ENCODE measurements at places on chromosomes 2 and 18.

DNA sequence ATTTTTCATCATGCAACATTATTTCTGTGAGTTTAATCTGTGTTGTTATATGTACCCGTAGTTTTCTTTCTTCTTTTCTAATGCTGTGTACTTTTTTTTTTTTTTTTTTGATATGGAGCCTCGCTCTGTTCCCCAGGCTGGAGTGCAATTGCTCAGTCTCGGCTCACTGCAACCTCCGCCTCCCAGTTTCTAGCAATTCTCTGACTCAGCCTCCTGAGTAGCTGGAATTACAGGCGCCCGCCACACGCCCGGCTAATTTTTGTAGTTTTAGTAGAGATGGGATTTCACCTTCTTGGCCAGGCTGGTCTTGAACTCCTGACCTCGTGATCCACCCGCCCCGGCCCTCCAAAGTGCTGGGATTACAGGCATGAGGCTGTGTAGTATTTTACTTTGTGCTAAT lies 155.4 kb downstream of the GALR1 start:
- DNase-seq, result no peak

- DNase-seq, result no peak
Observed at GRCh38 chr2:150478200-150478974, 9.1 kb downstream of the RND3 start.

- DNase-seq, result no peak
Observed at GRCh38 chr18:2121224-2121623, 450.1 kb downstream of the METTL4 start.

DNA sequence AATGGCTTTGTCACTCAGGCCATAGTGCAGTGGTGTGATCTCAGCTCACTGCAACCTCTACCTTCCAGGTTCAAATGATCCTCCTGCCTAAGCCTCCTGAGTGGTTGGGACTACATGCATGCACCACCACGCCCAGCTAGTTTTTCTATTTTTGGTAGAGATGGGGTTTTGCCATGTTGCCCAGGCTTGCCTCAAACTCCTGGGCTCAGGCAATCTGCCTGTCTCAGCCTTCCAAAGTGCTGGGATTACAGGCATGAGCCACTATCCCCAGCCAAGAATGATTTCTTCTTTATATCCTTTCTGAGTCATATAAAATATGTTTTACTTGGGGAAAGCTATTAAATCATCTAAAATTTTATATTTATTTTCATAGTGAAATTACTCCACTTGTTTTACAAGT lies 61.3 kb downstream of the CYBRD1 start:
- DNase-seq, result no peak

DNA sequence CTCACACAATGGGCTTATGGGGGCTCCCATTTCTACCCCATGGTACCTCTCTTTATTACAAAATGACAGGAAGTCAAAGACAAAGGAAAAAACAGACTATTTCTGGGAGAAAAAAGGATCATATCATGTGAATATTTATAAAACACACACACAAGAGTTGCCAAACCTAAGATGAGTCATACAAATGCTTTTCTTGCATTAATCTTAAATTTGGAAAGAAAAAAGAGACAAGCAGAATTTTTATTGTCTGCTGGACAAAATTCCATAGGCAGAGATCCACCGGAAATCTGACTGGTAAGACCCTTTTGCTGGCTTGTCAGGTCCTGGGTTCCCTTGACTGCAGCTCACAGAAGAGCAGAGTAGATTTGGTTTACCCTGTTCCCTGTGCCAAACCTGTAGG lies 1732.3 kb upstream of the PIK3C3 start:
- no peak for DNase-seq

GRCh38 chr18:44423814-44424644 lies 256.7 kb upstream of the SETBP1 start:
- peak; percentile 81 for DNase-seq

DNA sequence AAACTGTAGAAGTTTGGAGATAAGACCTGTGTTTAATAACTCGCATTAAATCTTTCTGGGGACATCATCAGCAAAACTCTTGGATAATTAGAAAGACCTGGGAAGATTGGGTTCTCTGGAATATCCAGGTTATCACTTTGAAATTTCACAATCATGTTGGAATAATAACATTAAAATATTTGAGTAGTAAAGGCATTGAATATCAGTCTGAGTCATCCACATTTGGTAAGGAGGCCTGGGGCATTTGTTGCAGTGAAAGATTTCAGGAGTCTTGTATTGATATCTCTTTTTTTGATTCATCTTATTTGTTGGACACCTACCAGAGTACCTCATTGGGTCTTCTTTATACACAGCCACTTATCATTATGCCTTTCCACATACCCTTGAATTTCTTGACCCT lies 95.9 kb downstream of the EPB41L5 start:
- DNase-seq, result no peak

GRCh38 chr2:166487171-166487570 lies 6.9 kb downstream of the SCN7A start:
- DNase-seq, result no peak

DNA sequence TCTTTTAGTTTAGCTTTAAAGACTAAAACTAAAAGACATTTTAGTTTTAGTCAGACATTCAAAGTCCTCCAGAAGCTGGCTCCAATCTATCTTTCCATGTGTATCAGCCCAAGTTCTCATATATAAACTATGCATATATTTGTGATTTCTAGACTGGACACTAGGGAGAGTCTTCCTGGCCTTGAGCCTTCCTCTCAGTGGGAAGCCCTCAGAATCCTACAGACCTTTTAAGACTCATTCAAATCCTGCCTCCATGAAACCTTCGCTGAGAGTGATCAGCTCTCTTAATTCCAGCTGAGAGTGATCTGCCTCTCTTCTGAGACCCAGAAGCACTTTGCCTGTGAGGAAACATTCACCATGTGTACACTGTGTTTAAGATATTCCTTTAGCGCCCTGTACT lies 452.7 kb downstream of the TGIF1 start:
- DNase-seq, result peak; percentile 25

DNA sequence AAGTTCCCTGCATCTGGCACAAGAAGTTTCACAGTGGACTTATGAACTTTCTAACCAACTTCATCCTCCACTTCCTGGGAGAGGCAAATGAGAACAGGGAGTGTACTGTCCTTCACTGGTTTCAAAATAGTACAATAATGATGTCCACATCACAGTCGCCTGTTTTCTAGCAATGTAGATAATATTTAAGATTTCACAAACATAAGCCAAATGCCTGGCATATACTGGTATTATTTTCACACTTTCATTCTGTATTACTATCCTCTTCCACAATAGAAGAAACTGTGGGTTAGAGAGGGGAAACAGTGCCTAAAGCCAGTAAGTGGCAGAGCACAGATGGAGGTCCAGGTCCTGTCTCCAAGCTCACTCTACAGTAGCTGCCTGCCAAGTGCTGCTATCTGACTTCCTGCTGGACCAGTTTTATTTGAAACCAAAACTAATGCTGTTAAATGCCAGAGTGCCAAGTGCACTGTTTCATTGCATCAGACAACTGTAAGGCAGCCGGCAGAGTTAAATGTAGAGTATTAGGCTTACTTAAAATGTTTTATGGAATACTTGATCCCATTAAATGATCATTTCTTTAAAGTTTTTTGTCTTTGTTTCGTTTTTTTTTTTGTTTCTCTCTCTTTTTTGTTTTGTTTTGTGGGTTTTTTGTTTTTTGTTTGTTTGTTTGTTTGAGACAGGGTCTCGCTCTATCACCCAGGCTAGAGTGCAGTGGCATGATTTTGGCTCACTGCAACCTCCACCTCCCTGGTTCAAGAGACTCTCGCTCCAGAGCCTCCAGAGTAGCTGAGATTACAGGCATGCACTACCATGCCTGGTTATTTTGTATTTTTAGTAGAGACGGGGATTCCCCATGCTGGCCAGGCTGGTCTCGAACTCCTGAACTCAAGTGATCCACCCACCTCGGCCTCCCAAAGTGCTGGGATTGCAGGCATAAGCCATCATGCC lies 15.1 kb downstream of the COBLL1 start:
- no peak for DNase-seq

DNA sequence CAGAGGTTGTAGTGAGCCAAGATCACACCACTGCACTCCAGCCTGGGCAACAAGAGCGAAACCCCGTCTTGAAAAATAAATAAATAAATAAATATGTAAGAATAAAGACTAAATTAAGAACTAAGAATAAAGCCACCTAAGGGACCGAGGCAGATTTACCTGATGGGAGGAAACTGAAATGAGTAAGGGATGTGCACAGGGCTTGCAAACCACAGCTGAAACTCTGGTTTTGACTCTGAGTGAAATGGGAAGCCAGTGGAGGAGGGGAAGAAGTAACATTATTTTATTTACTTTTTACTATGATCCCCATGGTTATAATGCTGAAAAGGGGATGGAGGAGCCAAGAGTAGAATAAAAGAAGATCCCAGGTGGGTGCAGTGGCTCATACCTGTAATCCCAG lies 107.3 kb downstream of the CABYR start:
- no peak for DNase-seq

DNA sequence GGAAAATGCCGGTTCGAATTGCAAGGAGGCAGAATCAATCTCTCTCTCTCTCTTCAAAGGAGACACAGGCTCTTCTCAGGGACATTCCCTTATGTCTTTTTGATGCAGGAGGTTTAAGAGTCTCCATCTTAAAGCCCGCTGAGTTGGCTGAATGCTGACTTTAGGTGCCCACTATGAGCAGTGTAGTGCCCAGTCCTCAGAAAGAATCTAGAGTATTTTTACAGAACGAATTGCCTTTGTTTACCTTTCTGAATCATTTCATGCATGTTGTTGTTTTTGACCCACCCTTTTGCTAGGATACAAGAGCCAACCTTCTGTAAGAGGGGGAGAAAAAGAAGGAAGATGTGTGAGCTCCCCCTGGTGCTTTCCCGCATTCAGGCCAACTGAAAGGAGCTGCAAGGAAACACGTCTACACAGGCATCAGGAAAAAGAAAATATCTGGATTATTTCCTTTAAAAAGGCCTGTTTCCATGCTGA lies 193.5 kb upstream of the TCF4 start:
- DNase-seq, result peak; percentile 94

GRCh38 chr18:64245126-64245861 lies 96.4 kb upstream of the LINC00305 start:
- DNase-seq, result peak; percentile 28

- DNase-seq, result peak; percentile 40
Observed at GRCh38 chr2:85405201-85406059, 4.7 kb downstream of the CAPG start.

- peak; percentile 10 for DNase-seq
Observed at GRCh38 chr2:33215299-33215698, 261.1 kb upstream of the RASGRP3 start.

- peak; percentile 85 for DNase-seq
Observed at GRCh38 chr2:207143215-207144172, 22.3 kb downstream of the KLF7 start.

GRCh38 chr2:241803387-241804325 lies 5.3 kb upstream of the NEU4 start:
- peak; percentile 80 for DNase-seq

DNA sequence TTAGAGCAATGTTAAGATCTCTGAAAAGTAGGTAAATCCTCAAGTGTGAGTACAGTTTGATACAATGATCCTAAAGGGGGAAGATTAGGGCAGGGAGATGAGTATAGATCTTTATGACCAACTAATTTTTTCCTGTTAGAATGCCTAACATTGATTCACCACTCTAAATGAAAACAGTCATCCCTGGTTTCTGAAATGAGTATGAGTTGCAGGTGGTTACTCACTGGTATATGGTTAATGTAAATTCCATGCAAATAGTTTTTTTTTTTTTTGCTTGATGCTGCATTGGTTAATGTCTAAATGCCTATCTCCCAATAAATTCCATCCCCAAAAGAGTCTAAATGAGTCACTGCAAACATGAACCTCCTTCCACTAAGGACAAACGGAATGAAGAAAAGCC lies 55.0 kb upstream of the SERPINB2 start:
- no peak for DNase-seq

DNA sequence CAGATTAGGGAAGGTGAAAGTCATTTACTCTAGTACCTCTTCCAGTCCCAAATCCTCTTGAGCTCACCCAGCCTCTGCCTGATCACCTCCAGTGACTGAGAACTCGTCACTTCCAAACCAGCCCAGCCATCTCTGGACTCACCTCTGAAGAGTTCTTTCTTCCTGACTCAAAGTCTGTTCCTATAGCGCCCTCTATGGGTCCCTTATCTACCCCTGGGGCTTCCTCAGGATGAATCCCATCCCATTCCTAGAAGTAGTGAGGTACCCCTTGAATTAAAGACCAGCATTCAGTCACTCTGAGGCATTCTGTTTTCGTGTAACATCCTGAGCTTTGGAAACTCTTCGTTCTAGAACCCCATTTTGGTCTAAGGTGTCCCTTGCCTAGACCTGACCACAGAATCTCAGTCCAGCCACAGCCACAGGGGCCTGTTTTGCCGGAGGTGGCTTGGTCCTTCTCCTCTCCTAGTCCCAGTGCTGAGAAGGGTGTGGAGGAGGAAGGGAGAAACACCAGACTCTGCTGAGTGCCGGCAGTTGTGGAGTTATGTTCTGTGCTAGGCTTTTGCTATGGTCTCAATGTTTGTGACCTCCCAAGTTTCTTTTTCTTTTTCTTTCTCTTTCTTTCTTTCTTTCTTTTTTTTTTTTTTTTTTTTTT lies 32.7 kb downstream of the SIX3 start:
- peak; percentile 92 for DNase-seq

- DNase-seq, result no peak
Observed at GRCh38 chr2:28178946-28179345, 213.7 kb upstream of the FOSL2 start.

DNA sequence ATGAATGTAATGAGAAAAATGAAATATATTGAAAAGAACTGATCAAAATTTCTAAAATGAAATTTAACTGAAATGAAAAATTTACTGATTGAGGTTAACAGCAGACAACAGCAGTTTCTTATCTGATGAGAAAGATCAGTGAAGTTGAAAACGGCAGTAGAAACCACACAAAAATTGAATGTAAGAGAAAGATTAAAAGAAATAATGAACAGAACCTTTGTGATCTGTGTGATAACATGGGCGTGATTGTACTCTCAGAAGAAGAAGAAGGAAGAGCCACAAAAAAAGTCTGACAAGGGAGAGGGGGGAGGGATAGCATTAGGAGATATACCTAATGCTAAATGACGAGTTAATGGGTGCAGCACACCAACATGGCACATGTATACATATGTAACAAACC lies 45.2 kb downstream of the FAM117B start:
- no peak for DNase-seq

DNA sequence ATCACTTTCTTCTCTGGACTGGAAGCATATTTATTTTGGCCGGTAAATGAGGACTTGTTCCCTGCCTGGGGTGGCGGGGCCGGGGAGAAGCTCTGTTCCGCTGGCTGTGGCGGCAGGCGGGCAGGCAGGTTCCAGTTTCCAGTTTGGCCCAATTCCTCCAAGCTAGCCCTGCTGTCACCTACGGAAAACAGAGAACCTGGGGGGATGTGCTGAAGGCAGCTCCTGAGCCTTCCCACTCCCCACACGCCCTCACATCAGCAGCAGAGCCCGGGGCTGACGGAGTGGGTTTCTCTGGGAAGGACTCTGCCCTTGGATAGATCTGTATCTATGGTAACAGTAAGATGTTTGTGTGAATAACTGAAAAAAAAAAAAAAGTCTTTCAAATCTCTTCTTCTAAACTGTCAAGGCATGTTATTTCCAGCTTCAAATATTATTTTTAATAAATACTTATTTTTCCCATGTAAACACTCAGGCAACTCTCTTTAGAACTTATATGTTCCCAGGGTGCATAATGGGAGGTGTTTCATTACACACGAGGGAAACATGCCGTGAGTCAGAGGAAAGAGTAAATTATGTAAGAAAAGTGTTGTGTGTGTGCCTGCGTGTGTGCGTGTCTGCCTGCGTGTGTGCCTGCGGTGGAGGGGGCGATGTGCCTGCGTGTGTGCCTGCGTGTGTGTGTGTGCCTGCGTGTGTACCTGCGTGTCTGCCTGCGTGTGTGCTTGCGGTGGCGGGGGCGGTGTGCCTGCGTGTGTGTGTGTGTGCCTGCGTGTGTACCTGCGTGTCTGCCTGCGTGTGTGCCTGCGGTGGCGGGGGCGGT lies 116.1 kb upstream of the ZNF516 start:
- no peak for DNase-seq

GRCh38 chr2:123961576-123961975 lies 63.5 kb upstream of the CNTNAP5 start:
- DNase-seq, result no peak

Data from NCI-H69 (cell line).